ENCODE measurements at places on chromosomes 7 and 10.
A peak's percentile ranks its signal among the peaks of the same experiment; 100 is the strongest.

- DNase-seq = no peak
Measured at GRCh38 chr10:121947343-121948330, 19.8 kb upstream of the ATE1 start.

DNA sequence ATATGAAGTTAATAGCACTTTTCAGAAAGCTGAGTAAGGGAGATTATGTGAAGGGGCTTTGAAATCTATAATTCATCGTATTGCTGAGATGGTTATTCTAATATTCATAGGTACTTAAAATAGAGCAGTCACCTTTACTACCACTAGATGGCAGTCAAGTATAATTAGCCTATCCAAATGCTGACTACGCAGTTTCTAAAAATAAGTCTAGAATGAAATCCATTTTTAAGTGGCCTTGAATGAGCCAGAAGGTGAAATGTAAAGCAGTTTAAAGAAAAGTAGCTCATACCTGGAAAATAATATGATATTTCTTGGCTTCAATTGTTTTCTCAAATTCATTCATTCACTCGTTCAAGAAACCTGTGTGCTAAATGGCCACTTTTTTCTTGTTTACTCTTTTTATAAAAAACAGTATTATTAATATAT is 1277.1 kb downstream of the GATA3 start:
- DNase-seq = peak; percentile 36

GRCh38 chr7:27129729-27130539 is 623 bp downstream of the HOXA4 start:
- no peak for DNase-seq

GRCh38 chr10:121497513-121498470 is 100.5 kb downstream of the FGFR2 start:
- no peak for DNase-seq

DNA sequence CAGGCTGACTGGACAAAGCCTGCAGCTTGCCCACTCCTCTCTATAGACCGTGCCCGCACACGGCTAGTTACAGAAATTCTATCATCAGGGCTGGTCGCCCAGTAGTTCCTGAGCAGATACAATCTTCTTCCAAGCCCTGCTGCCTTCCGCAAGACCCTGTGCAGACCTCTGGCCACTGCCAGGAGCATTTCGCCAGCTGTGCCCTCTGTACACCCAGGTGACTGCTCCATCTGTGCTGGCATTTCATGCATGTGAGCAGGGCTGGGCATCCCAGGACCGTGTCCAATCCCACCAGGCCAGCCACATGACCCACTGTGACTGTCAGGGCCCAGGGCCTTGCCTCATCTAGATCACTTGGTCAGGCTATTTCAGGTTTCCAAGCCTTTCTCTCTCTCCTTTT is 36.9 kb downstream of the HSPA12A start:
- DNase-seq = no peak
